Stimulated activated naive CD8-positive, alpha-beta T cell treated with anti-CD3 and anti-CD28 coated beads, Interleukin-15, amount 100 ng/mL, for 72 hours (primary cell): ENCODE measurements at places on chromosomes 1 and 21.

GRCh38 chr1:6397844-6398441 lies 4.4 kb upstream of the ACOT7 start:
- DNase-seq, result no peak

- DNase-seq, result no peak
Measured at GRCh38 chr1:234468580-234468979, 10.4 kb downstream of the TARBP1 start.

DNA sequence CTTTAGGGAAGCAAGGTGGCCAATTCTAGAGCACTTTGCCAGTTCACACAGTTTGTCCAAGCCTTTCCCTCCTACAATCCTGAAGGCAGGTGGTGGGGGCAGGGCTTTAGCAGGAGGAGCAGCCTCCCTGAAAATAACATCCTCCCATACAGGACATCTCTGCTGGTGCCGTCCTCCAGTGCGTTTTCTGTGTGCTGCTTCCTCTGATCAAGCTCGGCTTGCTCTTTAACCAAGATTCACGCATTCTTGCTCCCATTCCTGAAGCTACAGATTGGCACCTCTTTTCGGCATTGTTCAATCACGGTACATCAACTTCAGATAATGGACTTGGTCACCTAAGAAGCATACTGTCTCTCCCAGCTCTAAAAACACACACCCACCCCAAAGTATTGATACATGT lies 7.5 kb upstream of the DPT start:
- no peak for DNase-seq

GRCh38 chr1:203823306-203823705 lies 27.9 kb downstream of the ZBED6 start:
- no peak for DNase-seq

DNA sequence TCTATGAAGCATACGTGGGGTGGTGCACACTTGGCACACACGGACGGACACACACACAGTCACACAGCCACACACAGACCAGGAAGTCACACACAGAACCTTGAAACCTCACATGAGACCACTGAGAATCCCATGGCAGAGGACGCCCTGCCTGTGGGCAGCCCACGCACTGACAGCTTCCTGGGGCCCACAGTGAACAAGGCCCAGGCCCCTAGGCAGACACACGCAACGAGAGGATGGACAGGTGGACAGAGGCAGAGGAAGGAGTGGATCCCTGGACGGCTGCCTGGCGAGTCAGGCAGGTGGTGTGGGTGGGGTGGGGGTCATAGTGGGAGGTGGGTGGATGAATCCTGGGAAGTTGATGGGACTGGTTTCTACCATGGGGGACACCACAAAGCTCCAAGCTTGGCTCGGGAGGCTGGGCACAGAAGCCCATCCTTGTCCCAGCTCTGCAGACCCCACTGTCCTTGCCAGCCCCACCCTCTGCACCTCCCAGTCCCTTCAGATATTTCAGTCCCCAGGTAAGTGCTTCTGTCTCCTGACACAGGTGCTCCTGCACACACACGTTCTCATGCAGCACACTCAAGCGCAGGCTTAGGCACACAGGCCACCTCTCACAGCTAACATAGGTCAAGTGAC lies 49.1 kb downstream of the WNT9A start:
- DNase-seq, result no peak

- no peak for DNase-seq
Measured at GRCh38 chr1:8533124-8533523, 215.2 kb downstream of the SLC45A1 start.

DNA sequence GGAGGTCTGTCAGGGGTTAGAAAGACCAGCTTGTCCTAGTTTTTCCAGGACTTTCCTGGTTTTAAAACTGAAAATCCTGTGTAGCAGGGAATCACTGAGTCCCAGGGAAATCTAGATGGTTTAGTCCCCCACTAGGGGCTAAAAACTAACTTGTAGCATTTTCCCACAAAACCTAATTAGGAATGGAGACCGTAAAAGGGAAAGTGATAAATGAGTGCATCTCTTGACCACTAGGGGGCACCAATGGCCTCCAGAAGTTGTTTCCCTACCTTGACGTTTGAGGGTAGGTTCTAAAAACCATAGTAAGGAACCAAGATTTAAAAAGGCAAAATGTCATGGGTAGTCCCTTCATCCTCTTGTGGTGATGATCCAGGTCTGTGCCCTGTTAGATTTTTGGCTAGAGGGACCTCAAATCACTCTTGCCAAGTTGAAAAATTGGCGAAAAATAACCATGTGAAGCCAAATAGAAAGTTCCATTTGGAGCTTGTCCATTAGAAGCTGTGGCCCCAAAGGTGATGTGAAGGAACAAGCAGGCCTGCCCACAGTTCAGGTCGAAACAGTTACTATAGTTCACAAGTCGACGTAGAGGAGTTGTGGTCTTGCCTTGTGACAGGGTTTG lies 24.5 kb downstream of the CLIC6 start:
- peak; percentile 31 for DNase-seq

- no peak for DNase-seq
Measured at GRCh38 chr21:45018131-45019075, 56.0 kb upstream of the ADARB1 start.

- no peak for DNase-seq
Measured at GRCh38 chr1:24725209-24725651, 20.0 kb upstream of the CLIC4 start.

DNA sequence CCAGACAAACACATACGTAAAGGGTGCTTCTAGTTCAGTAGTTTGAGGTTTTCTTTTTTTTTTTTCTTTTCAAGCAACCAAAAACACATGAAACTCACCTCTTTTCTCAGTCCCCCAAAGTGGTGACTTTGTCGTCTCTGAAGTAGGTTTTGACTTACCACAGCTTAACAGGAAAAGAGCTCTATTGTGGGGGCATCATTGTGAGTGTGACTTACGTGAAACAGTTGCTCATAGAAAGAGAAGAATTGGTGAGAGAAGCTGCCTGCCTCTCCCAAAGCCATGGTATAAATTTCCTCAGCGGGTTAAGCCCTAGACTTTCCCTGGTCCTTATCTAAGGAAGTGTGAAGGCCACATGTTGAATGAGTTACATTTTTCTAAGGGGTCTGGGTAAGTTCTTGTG lies 11.9 kb downstream of the FASLG start:
- DNase-seq, result peak; percentile 63

- no peak for DNase-seq
Measured at GRCh38 chr1:57424231-57425027, 569 bp upstream of the DAB1 start.
